8988T (cell line): ENCODE measurements at places on chromosomes 3 and 15.

GRCh38 chr15:68499620-68500312 is 67.8 kb upstream of the ITGA11 start:
- no peak for DNase-seq

GRCh38 chr3:11818033-11818432 is 28.7 kb downstream of the TAMM41 start:
- DNase-seq, result no peak

GRCh38 chr3:123769356-123769743 is 114.8 kb downstream of the MYLK start:
- DNase-seq, result no peak

DNA sequence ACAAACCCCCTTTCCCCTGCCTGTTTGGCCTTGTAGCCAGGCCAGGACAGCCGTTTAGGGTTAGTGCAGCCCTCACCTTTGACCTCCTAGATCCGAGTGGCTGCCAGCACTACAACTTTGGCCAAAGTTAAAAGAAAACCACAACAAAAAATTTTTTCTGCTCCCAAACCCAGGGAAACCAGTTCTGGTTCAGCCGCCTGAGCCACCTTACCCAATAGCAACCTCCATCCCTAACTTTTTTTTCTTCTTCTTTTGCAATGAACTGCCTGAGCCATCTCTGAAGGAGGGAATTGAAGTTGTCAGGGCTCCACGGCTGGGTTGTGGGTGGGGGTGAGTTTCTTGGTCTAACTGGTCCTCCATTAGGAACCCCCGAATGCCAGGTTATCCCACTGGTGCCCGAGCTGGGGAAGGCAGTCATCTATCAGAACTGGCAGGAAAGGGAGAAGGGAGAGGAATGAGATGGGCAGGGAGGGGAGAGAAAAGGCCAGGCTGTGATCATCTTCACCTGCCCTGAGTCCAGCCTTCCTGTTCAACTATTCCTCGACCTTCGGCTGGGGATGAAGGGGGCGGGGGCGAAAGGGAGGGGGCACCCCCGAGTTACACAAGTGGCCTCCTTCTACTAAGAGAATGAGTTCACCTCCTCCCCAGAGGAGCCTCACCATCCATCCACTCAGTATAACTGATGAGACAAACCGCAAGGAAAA is 6.2 kb upstream of the NR2F2 start:
- DNase-seq, result no peak

DNA sequence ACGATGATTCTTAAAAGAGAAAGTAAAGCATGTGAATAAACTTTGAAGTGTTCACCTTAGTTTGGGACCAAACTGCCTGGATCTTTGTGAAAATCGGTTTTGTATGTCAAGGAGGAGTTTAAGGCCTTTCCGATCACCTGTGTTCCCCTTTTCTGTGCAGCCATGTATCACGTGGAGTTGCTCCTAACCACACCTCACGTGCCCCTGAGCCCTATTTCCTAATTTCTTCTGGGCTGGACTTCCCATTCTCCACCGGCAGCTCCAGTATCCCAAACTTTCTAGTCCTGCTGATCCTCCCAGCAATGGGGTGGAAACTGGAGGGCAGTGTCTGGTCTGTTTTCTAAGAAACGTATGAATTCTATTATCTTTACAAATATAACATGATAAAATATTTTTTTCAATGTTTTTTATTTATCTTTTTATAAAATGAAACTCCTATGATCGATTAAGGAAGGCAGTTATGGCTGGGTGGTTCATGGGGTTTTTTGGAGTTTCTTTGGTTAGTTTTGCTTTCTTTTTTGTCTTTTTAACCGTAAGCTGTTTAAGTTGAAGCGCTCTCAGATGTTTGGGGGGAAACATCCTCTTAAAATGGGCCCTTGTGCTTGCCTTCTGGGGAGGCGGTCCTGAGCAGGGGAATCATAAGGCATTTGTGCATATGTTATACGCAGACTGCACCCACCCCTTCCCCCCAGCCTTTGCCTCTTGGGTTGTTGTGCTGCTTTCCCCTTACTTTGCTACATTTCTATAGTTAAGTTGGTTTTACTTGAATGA is 43.6 kb upstream of the WWTR1 start:
- DNase-seq, result no peak

DNA sequence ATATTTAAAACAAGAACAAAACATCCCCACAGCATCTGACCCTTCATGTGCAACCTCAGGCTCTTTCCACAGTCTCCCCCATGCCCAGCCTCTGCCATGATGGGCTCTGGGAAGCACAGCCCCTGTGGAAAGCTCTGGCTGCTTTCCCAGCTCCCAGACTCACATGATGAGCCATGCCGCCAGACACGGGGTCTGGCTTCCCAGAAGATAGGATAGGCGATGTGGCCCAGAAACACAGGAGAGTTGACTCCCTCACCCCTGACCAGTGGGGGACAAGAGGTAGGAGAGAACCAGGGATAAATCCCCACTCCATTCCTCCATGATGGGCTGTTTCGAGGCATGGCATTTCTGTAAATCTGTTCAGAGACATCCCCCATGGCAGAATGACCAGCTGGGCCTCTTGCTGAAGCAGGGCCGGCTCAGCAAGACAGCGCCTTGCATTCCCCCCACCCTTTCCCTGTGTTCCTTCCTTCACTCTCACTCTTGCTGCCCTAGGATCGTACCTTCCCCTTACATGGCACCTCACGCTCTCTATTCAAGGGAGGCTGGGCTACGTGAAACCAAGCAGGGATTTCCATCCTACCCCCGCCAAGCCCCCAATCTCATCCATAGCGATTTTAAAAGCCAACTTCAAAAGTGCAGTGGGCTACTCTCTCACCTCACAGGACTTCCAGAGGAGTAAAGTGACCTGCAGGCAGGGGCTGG is 192.4 kb downstream of the ABHD5 start:
- no peak for DNase-seq

GRCh38 chr3:17749281-17749680 is 6.8 kb upstream of the TBC1D5 start:
- no peak for DNase-seq
